ENCODE measurements at places on chromosomes 7 and 10. TPM values are rescaled to one million over a fixed set of nuclear protein-coding genes. Genes with fewer than 3 reads are reported as not detected.

Gene CALCR
- not detected for total RNA-seq

DNA sequence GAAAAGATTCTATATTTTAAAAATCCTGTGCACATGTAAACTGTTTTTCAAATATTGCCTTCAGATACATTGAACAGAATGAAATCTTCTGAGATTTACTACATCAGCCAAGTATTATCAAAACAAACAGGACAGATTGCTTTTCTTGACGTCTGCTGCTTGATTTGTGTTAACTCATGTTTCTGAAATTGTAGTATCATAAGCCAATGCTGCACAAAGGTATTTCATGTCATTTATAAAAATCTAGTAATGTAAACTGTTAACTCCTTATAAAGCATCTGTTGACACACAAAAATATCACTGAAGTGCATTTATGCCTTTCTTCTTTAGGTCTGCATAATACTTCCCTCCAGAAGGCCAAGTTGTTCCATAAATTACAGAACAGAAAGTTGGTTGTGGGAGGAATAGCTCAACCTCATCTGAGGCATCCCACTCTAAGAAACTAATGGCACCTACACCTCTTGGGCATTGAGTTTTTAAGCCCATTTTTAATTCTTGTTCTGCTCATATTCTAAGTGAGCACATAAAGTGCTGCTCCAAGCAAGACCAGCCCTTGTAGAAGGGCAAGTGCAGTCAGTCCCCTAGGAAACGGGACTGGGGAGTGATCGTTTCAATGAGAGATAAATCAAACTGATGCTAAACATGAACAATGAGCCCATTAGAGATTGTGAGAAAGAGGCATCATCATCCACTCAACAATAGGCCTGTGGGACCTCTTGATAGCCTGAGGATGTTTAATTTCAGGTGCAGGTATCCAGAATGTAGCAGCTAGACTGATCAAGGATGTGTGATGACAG lies 28.5 kb downstream of the CAV1 start:
- DNase-seq, result no peak

- no peak for DNase-seq
These were observed 202.8 kb downstream of the CREB5 start for GRCh38 chr7:28615091-28615490.

DNA sequence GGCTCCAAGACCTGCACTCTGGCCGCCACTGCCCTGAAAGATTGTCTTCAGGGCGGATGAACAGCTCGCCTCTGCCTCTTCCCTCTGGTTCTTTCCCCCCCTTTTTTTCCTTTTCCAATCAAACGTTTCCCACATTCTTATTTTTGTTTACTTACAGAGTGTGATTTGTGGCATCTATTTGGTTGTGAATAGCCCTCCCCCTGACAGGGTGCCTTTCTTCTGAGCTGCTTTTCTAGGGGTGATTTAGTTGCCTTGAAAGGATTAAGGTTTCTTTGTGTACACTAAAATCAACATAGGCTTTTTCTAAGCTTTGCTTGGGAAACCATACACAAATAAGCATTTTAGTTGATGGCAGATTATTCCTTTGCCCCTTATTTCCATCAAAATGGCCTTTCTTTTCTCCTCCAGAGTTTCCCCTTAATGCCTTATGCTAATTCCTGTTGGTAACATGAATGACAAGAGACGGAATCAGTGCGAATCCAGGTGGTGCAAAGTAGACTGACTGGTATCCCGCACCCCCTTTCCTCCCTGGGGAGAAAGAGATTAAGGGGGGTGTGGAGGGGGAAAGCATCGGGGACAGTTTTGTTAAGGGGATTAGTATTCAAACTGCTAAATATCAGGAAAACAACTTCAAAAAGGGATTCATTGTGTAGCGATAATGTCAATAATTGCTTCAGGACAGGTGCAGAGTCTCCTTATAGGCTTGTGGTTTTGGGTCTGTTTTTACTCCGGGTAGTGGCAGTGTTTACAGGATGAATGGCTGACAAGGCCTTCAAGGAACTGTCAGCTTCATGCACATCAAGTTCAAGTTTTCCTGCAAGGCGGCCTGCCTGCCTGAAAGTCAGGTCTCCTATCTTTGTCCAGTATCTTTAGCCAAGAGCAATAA lies 431.6 kb upstream of the GALNT17 start:
- DNase-seq, result no peak

DNA sequence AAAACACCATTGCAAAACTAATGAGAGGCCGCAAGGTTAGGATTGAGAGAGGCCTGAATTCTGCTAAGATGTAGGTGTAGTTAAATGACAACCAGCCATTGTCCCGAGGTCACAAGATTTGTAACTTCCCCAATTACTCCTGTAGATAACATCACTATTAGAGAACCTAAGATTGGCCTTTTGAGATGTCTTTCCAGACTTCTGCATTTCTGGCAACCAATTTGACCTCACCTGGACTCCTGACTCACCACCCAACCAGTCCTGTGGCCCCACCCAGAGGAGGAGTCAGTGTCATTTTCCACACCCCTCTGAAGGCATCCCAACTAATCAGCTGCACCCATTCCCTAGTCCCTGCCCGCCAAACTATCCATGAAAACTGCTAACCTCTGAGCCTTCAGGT lies 115.7 kb downstream of the PRKAG2 start:
- no peak for DNase-seq
